Fibroblast of lung (primary cell): ENCODE measurements at places on chromosomes 3 and 15. TPM values are rescaled to one million over a fixed set of nuclear protein-coding genes. Genes with fewer than 3 reads are reported as not detected.
A peak's percentile ranks its signal among the peaks of the same experiment; 100 is the strongest.

DNA sequence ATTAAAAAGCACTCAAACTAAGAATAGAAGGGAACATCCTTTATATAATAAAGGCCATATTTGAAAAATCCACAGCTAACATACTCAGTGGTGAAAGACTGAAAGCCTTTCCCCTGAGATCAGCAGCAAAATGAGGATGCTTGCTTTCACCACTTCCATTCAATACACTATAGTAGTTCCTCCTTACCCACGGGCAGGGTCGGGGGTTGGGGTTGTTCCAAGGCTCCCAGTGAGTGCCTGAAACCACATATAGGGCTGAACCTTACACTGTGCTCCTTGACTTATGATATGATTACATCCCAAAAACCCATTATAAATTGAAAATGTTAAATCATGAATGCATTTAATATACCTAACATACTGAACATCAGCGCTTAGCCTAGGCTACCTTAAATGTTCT is 37.7 kb downstream of the ALDH1L1 start:
- no peaks in the 10 kb centered on the region for H3K36me3 ChIP-seq
- no peak overlapping the region for H3K4me3 ChIP-seq
- H3K4me1 ChIP-seq, result no peaks in the 10 kb centered on the region
- no peak overlapping the region for H3K27ac ChIP-seq
- H3K27me3 ChIP-seq, result peaks cover 8% of the 10 kb centered on the region
- no peak for DNase-seq

The SLC25A20 gene
- total RNA-seq, result 13.1 and 25.1 TPM in 2 replicates

DNA sequence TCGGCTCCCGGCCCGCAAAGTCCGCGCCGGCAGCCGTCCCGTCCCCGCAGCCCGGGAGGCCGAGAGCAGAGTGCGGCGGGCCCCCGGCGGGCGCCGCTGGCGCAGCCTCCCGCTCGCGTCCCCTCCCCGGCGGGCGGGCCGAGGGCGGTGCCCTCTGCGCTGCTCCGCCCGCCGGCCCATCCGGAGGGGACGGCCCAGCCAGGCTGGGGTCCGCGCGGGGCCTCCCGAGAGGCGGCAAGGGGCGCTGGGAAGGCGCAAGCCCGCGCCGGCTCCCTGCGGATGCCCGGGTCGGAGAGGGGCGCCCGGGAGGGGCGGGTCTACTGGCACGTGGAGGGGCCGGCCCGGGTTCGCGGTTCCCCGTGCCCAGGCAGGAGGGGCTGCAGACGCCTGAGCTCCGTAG is at the start of the genes CLCN2 and POLR2H:
Gene CLCN2, minus strand, starts transcription at position 74 of the 400 bp plus-strand sequence. CDS start 126 bp downstream, outside the sequence.
Gene POLR2H, plus strand, starts transcription at position 179 of the 400 bp plus-strand sequence. CDS start 1,783 bp downstream, outside the sequence.
- H3K4me3 ChIP-seq, result peak within 1 kb of the TSS; percentile 85
- peak within 1 kb of the TSS; percentile 97 for H3K27ac ChIP-seq
- peak; percentile 48 for DNase-seq
- peaks cover 6% of the 10 kb centered on the region for H3K4me1 ChIP-seq
- H3K36me3 ChIP-seq, result no peaks in the 10 kb centered on the region

The SERPINI2 gene
- not detected in 2 replicates for total RNA-seq

DNA sequence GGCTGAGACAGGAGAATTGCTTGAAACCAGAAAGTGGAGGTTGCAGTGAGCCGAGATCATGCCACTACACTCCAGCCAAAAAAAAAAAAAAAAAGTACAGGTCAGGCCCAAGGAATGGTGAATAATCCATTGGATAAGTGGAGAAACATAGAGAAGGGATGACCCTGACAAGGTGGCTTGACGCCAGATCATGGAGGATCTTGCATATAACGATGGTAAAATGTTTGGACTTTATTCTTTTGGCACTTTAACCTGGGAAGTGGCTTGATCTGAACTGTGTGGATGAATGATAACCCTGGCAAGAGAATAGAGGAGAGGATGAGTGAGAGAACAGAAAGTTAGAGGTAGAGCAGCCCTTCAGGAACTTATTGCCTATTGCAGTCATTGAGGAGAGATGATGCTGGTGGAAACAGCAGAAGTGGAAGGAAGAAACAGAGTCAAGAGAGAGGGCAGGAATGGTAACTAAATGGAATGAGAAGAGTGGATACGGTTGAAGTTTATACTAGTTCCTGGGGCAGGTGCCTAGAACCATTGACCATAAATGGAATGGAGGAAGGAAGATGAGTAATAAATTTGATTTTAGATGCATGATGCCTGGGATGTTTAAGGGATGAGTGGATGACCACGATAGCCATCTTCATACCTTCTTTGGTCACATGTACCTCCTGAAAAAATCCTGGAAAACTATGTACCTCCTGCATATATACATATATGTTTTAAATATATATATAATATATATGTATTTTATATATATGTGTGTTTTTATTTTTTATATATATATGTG is 57.8 kb downstream of the BLM start:
- H3K27me3 ChIP-seq, result no peaks in the 10 kb centered on the region
- peaks cover 2% of the 10 kb centered on the region for H3K4me1 ChIP-seq
- no peak overlapping the region for H3K27ac ChIP-seq
- no peak overlapping the region for H3K4me3 ChIP-seq
- DNase-seq, result peak; percentile 14

The TNFAIP8L3 gene
- total RNA-seq, result 10.7 and 12.3 TPM in 2 replicates

The SNURF gene
- total RNA-seq, result 24.7 and 61.1 TPM in 2 replicates

DNA sequence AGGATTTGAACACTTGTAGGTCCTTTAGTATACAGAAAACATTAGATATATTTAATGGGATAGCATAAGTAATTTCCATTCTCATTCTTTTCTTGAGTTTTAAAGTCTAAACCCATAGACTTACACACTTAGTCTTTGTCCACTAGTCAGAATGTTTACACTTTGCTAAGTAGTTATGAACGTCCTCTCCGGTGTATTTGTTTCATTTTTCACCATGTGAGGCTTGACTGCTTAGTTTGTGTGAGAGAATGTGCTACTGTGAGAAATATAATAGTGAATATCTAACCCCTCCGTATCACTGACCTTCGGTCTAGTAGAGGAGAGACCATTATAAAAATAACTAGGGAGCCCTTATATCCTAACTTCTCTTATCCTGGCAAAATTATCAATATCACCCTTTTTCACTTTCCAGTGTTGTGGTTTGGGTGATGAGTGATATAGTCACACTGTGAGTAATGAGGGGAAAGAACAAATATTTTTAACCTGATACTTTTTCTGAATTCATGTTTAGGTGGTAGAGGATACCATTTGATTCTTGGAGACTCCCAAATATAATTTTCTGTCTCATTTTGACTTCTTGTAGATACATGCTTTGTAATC is 122.4 kb downstream of the UBE2E2 start:
- no peaks in the 10 kb centered on the region for H3K27me3 ChIP-seq
- no peak overlapping the region for H3K4me3 ChIP-seq
- H3K36me3 ChIP-seq, result no peaks in the 10 kb centered on the region
- DNase-seq, result no peak
- no peak overlapping the region for H3K27ac ChIP-seq

GRCh38 chr3:12054245-12054644 is 50.1 kb downstream of the SYN2 start:
- H3K27me3 ChIP-seq, result no peaks in the 10 kb centered on the region
- H3K36me3 ChIP-seq, result no peaks in the 10 kb centered on the region
- no peak overlapping the region for H3K27ac ChIP-seq

DNA sequence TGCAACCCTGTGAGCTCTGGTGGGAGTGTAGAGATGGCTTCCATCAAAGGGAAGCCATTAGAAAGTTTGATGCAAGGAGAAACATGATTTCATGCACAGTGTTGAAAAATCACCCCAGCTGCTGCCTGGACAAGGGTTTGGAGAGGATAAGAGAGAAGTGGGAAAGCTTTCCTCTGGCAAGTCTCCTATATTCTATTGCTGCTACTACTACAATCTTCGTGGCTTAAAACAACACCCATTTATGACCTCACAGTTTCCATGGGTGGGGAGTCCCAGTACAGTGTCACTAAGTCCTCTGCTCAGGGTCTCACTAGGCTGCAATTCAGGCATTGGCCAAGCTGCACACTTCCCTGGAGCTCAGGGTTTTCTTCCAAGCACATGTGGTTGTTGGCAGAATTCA is 229.3 kb downstream of the TAFA4 start:
- H3K4me3 ChIP-seq, result no peak overlapping the region
- H3K27me3 ChIP-seq, result no peaks in the 10 kb centered on the region
- no peaks in the 10 kb centered on the region for H3K36me3 ChIP-seq
- no peak for DNase-seq

DNA sequence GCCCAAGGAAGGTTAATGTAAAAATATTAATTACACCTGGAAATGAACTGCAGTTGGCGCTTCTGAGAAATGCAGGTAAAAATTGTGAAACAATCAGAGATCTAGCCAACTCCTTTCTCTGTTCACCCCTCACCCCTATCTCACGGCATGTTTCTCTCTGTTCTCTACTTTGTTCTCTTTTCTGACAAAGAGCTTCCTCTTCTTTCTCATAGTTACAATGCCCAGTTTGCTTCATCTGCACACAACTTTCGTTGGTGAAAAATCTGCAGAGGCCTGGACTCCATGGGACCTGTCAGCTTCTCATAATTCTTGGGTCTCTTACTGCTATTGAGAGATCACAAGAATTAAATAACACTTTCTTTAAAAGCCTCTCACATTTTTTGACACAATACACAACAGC is 212.9 kb upstream of the LRRN1 start:
- no peaks in the 10 kb centered on the region for H3K27me3 ChIP-seq
- no peaks in the 10 kb centered on the region for H3K4me1 ChIP-seq
- H3K27ac ChIP-seq, result no peak overlapping the region
- DNase-seq, result no peak
- no peak overlapping the region for H3K4me3 ChIP-seq

- H3K36me3 ChIP-seq, result peaks cover 4% of the 10 kb centered on the region
- no peak for DNase-seq
- peak overlapping the region; percentile 95 for H3K4me3 ChIP-seq
These were observed 524 bp downstream of the MRPS11 start for GRCh38 chr15:88467935-88468528.

GRCh38 chr3:98966434-98966833 is 64.9 kb upstream of the DCBLD2 start:
- H3K27ac ChIP-seq, result no peak overlapping the region
- no peaks in the 10 kb centered on the region for H3K27me3 ChIP-seq
- peaks cover 17% of the 10 kb centered on the region for H3K4me1 ChIP-seq
- DNase-seq, result no peak

GRCh38 chr3:49649576-49649975 is 24.6 kb upstream of the APEH start:
- no peaks in the 10 kb centered on the region for H3K36me3 ChIP-seq
- no peak overlapping the region for H3K4me3 ChIP-seq
- no peak for DNase-seq
- H3K27me3 ChIP-seq, result no peaks in the 10 kb centered on the region
- H3K4me1 ChIP-seq, result no peaks in the 10 kb centered on the region

DNA sequence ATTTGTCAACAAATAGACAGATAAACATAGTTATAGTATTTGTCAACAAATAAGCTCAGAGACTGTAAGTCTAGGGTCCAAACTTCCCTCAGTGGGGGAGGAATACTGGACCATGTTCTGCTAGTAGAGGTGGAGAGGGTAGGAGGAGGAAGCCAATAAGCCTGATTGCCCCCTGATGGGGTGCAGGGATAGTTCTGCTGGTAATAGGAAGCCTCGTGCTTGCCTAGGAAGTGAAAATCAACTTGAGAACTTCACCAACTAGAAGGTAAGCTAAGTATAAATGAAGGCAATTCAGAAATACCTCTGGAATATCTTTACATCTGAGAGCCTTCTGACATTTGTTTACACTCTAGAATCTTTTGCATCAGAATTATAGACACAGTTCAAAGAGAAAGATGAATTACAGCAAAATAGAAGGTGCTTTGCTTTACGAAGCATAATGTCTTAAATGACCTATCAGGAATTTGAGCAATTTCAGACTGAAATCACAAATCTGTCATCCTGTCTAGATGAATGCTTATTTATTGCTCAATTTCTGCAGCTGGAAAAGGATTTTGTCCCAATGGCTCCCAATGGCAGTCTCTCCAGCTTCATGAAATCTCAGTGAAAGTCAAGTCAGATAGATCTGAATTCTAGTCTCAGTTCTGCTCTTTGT is 225.6 kb upstream of the TBC1D5 start:
- no peaks in the 10 kb centered on the region for H3K4me1 ChIP-seq
- no peak overlapping the region for H3K27ac ChIP-seq
- DNase-seq, result no peak
- H3K4me3 ChIP-seq, result no peak overlapping the region
- H3K36me3 ChIP-seq, result no peaks in the 10 kb centered on the region

The CD200R1 gene
- total RNA-seq, result 0.17 TPM in 1 of 2 replicates, not detected in the other

The ZNF639 gene
- total RNA-seq, result 41.1 and 49.3 TPM in 2 replicates

DNA sequence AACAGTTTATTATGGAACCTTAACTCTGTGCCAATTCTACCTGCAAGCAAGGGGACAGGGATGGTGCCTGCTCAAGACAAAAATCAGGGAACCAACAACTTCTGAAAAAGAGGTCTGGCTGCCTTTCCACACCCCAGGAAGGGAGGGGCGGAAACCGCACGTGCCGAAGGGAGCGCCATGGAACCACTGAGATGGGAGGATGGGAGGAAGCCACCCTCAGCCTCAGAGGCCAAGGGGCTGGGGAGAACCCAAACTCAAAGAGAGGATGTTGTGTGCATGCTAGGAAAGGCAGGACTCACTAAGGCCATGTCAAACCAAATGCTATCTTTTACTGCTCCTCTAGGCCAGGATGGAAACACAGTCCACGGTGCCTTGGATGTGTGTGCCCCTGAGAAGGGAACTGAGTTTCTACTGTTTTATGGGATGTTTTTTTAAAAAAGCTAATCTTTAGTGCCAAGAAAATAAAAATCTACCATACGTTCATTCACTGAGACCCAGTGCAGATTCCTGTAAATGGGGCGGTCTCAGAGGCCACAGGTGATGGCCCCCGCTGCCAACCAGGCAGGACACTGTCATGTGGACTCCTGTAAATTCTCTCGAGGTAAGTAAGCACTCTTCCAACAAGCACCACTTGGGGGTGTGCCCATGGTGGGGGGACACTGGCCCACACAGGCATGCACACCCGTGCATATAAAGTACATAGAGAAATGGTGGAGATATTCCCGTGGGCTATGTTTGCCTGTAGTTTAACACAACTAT is 20.5 kb downstream of the SRPRB start:
- no peaks in the 10 kb centered on the region for H3K27me3 ChIP-seq
- peaks cover 8% of the 10 kb centered on the region for H3K36me3 ChIP-seq
- no peak overlapping the region for H3K27ac ChIP-seq
- peaks cover 2% of the 10 kb centered on the region for H3K4me1 ChIP-seq
- no peak for DNase-seq

The CCDC80 gene
- total RNA-seq, result 153 and 366 TPM in 2 replicates

The NOX5 gene
- under 0.01 and 0.33 TPM in 2 replicates for total RNA-seq

The GUCA1C gene
- not detected in 2 replicates for total RNA-seq

The NCBP2 gene
- total RNA-seq, result 55.5 and 65.2 TPM in 2 replicates

GRCh38 chr3:42701371-42702065 is 1.1 kb downstream of the HHATL start:
- H3K27me3 ChIP-seq, result peaks cover 2% of the 10 kb centered on the region
- H3K4me1 ChIP-seq, result no peaks in the 10 kb centered on the region

The CCR3 gene
- 0.17 and 0.26 TPM in 2 replicates for total RNA-seq
